ENCODE measurements at places on chromosomes 7 and 10.

GRCh38 chr7:30710669-30711068, 28.4 kb upstream of the CRHR2 start:
- no peak for DNase-seq

DNA sequence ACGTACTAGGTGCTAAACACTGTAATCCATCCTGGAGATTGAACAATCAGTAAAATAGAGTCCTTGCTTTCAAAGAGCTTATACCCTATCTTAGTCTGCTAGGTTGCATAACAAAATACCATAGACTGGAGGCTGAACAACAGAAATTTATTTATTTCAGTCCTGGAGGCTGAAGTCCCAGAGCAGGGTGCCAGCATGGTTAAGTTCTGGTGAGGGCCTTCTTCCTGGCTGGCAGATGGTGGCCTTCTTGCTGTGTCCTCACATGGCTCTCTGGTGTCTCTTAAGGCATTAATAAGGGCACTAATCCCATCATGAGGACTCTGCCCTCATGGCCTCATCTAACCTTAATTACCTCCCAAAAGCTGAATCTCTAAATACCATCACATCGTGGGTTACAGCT, 43.1 kb upstream of the ICA1 start:
- DNase-seq, result no peak

DNA sequence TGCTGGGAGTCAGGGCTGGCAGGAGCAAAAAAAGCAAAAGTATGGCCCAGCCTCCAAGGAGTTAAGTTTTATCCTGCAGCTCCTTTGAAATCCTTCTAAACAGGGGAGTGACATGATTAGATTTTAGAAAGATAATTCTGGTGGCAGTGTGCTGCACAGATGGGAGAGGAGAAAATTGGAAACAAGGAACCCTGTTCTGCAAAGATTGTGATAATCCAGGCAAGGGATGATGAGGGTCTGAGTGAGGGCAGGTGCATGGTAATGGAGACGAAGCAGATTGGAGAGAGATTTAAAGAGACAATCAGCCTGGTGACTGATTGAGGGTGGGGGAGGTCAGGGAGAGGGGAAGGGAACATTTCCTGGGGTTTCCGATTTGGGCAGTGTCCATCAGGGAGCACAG, 444.7 kb upstream of the PODXL start:
- no peak for DNase-seq

DNA sequence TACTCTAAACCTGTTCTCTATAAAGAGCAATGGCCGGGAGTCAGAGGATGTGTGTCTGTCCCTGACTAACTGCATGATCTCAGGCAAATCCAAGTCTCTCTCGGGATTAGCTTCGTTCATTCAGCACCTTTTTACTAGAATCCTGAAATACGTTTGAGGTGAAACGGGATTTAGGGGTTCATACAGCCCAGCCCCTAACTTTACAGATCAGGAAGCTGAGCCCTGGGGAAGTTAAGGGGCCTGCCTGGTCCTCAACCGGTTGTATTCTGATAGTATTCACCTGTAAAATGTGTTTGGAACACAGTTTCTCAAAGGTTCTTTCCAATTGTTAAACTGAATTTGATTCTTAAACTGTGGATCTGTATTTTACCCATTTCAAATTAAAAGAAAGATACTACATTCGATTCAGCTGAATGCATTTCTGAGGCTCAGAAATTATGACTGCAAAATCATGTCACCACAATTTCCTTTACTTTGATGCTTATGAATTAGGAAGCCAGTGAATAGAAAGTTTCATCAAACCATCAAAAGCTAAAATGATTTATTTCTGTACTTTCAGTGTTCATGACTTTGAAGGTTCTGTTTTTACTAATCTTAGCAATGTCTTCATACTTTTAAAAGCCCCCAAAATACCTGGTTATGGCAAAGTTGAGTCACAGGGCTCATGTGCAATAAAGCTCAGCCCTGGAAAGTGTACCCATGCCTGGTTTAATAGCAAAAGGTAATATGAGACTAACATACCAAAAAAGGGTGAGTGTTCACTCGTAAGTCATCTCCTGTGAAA, 28.9 kb upstream of the EZH2 start:
- DNase-seq, result no peak

GRCh38 chr7:50364645-50365044, 60.1 kb downstream of the IKZF1 start:
- no peak for DNase-seq

All from GM19239 (cell line).